ENCODE measurements at places on chromosomes 1 and 21. TPM values are rescaled to one million over a fixed set of nuclear protein-coding genes. Genes with fewer than 3 reads are reported as not detected.

- DNase-seq = no peak
- H3K4me1 ChIP-seq = peaks cover 75% of the 10 kb centered on the region
- H3K27ac ChIP-seq = no peak overlapping the region
These were observed 297.8 kb downstream of the RRAGC start for GRCh38 chr1:38561725-38562124.

DNA sequence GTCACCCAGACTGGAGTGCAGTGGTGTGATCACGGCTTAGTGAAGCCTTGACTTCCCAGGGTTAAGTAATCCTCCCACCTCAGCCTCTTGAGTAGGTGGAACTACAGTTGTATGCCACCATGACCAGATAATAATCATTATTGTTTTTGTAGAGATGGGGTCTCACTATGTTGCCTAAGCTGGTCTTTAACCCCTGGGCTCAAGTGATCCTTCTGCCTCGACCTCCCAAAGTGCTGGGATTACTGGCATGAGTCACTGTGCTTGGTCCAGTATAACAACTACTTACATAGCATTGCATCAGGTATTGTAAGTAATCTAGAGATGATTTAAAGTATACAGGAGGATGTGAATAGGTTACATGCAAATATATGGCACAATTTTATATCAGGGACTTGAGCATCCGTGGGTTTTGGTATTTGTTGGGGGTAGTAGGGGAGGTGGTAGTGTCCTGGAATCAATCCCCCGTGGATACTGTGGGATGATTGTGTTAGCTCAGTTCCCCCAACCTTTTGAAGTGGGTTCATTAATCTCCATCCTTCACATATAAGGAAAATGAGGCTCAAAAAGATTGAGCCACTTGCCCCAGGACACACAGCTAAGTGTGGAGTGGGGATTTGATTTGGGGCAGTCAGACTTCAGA lies 61.4 kb upstream of the CNIH3 start:
- DNase-seq = no peak
- H3K4me1 ChIP-seq = no peaks in the 10 kb centered on the region
- no peaks in the 10 kb centered on the region for H3K27me3 ChIP-seq
- H3K27ac ChIP-seq = no peak overlapping the region
- no peaks in the 10 kb centered on the region for H3K36me3 ChIP-seq
- no peak overlapping the region for H3K4me3 ChIP-seq

DNA sequence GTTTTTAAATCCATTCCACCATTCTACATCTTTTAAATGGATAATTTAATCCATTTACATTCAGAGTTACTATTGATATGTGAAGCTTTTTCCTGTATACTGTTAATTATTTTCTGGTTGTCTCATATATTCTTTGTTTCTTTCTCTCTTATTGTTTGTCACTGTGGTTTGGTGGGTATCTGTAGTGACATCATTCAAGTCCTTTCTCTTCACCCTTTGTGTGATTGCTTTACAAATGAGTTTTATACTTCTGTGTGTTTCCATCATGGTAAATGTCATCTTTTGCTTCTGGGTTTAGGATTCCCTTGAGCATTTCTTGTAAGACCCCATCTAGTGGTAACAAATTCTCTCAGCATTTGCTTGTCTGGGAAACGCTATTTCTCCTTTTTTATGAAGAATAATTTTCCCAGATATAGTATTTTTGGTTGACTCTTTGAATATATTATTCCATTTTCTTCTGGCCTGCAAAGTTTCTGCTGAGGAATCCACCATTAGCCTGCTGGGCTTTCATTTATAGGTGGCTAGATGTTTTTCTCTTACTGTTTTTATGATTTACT lies 10.2 kb downstream of the LY9 start:
- peaks cover 6% of the 10 kb centered on the region for H3K27me3 ChIP-seq
- H3K4me3 ChIP-seq = no peak overlapping the region
- H3K4me1 ChIP-seq = peaks cover 27% of the 10 kb centered on the region
- H3K27ac ChIP-seq = no peak overlapping the region

DNA sequence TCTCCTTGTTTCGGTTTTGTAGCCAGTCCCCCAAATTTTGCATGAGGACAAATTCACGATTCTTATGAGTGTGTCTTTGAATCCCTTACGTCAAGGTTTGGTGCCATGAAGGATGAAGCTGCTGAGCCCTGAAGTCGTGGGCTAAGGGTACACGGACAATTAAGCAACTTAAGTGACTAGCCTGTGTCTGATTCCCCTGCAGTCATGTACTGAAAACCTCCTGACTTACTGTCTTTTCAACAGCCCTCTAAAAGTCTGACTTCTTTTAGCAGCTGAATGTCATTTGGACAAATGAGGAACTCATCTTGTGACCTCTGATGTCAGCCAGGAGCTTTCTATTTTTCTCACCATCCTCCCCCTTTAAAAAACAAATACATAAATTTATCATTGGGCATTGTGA lies 27.1 kb upstream of the C1orf105 start:
- no peak overlapping the region for H3K27ac ChIP-seq
- DNase-seq = no peak
- no peak overlapping the region for H3K4me3 ChIP-seq
- H3K27me3 ChIP-seq = peaks cover 24% of the 10 kb centered on the region

DNA sequence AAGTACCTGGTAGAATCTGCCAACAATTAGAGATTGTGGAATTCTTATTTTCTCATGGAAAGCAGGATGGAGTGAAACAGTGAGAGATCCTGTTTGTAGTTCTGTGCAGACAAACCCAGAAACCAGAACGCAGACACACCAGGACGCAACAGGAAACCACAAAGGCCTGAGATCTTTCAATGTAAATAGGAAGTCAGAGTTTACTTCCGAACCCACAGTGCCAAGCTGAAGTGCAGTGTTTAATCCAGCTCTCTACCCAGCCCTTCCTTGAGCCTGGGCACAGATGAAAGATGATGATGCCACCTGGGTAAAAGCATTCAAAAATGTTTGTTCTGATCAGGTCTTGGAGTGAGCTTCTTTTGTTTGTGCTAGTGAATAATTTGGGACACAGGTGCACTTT lies 244.2 kb upstream of the HOOK1 start:
- peak; percentile 69 for DNase-seq
- H3K4me1 ChIP-seq = peaks cover 37% of the 10 kb centered on the region
- no peaks in the 10 kb centered on the region for H3K36me3 ChIP-seq
- H3K27ac ChIP-seq = no peak overlapping the region

DNA sequence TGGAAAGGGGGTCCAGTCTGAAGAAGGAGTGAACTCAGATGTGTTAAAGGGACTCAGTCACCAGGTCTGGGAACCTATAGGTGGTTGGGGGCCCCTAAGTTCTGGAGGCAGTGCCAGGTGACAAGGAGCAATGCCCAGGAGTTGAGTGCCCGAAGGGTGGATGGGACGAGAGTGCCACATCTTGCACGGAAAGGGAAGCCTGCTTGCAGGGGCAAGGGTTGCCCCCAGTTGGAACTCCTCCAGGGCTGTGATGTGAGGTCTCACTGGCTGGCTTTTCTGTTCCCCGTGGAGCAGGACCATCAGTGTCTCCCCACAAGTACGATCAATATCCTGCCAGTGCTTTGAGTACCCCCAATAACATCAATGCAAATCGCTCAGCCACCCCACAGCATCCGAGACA lies 107.3 kb downstream of the TOMM20 start:
- H3K4me1 ChIP-seq = peaks cover 44% of the 10 kb centered on the region
- H3K27ac ChIP-seq = no peak overlapping the region
- H3K27me3 ChIP-seq = no peaks in the 10 kb centered on the region
- no peak overlapping the region for H3K4me3 ChIP-seq
- no peak for DNase-seq

- no peak overlapping the region for H3K27ac ChIP-seq
- no peak for DNase-seq
- H3K4me1 ChIP-seq = peaks cover 2% of the 10 kb centered on the region
- H3K4me3 ChIP-seq = no peak overlapping the region
- peaks cover 27% of the 10 kb centered on the region for H3K27me3 ChIP-seq
These were observed 472.4 kb downstream of the SETD4 start for GRCh38 chr21:35587841-35588380.

- DNase-seq = no peak
- no peak overlapping the region for H3K4me3 ChIP-seq
- H3K36me3 ChIP-seq = no peaks in the 10 kb centered on the region
- no peaks in the 10 kb centered on the region for H3K27me3 ChIP-seq
- H3K4me1 ChIP-seq = peaks cover 7% of the 10 kb centered on the region
These were observed 1716.6 kb downstream of the MRPL39 start for GRCh38 chr21:23890652-23891051.

DNA sequence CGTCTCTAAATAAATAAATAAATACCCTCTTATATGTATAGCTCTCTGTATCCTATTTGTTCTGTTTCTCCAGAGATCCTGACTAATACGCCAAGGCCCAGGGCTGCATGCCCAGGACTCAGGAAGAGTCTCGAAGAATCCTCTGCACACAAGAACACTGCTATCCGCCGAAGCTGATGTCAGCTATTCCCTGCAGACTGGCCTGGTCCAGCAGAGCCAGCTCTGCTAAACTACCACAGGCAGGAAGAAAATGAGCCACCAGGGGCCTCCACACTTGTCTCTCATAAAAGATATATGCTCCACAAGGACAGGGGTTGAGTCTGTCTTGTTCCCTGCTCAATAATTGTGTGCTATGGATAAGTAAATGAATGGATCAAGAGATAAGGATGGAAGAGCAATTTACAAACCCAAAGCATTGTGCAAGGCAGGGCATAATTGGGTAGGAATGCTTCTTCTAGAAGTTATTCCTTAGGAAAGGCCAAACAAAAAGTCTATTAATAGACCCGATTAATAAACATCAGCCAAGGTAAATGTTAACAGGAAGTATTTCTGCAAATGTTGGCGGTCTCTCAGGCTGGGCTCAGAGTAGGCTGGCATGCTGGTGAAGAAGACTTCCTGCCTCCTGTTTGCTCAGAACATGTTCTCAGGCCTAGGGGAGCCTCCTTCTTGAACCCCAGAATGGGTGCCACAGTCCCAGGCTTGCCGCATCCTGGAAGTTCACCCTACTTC lies 26.3 kb upstream of the MAN1C1 start:
- H3K27ac ChIP-seq = no peak overlapping the region
- no peaks in the 10 kb centered on the region for H3K36me3 ChIP-seq
- peaks cover 9% of the 10 kb centered on the region for H3K4me1 ChIP-seq
- no peak for DNase-seq

DNA sequence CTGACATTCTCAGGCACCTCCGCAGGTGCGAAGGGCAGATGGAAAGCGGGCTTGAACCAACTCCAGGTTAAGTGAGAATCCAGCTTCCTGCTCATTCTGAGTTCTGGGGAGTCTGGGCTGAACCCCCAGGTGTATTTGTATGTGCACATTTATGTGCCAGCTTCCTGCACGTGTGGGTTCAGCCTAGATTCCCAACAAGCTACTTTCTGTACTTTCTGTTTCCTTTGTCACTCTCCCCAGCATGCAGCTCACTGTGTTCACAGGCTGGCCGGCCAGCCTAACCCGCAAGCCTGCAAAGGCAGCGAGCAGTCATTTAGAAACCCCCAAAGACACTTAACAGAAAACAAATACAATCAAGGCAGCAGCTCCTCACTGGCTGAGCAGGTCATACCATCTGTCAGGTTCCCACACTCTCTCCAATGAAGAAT lies 1.3 kb upstream of the IL19 start:
- peaks cover 87% of the 10 kb centered on the region for H3K4me1 ChIP-seq
- H3K4me3 ChIP-seq = peak overlapping the region; percentile 4
- peaks cover 3% of the 10 kb centered on the region for H3K36me3 ChIP-seq
- H3K27ac ChIP-seq = peak overlapping the region; percentile 67

DNA sequence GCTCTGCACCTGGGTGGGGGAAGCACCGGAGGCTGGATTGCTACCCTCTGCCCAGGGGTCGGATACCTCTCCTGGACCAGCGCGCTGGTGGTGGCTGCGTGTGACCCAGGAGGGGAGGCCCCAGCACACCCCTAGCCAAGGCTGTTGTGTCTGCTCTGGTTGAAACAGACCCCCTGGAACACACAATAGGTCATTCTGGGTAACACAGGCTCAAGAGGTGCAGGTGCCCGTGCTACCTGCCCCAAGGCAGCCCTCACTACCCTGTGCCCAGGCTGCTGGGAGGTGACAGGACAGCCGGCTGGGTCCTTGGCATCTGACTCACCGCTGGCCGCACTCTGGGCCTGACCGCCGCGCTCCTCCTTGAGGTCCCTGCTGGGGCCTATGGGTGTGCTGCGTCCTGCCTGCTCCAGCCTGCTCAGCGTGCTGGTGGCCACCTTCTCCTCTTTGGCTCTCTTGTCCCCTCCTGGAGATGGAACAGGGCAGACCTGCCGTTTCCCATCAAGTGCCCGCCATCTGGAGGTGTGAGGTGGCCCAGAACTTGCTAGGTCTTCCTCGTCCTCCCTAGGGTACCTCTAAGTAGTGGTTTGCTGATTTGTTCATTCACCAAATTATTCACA lies 30.0 kb downstream of the ZBTB17 start:
- peaks cover 31% of the 10 kb centered on the region for H3K36me3 ChIP-seq
- no peak for DNase-seq
- H3K4me1 ChIP-seq = peaks cover 38% of the 10 kb centered on the region
- H3K27me3 ChIP-seq = no peaks in the 10 kb centered on the region

DNA sequence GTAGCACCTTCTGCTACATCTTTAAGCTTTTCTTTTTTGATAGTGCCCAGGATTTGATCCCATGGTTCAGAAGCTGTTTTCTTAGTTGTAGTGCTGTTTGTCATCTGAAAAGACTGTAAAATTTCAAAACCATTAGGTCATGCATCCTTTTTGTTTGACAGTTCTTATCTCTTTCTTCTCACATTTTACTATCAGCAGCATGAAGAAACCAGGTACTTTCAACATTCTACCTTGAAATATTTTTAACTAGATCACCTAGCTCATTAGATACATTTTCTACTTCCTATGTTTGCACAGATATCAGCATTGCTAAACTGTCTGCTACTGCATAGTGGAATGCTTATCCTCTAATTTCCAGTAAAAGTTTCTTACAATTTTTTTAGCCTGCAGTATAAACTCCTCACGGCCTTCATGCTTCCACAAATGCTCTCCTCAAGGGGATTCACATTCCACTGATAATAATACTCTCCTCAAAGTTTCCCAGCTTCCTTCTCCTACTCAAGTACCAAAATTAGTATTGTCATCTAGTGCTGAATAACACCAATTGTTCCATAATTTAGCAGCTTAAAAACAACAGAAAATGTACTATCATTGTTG lies 243.9 kb upstream of the ZRANB2 start:
- no peak overlapping the region for H3K27ac ChIP-seq
- no peaks in the 10 kb centered on the region for H3K4me1 ChIP-seq
- no peaks in the 10 kb centered on the region for H3K27me3 ChIP-seq

DNA sequence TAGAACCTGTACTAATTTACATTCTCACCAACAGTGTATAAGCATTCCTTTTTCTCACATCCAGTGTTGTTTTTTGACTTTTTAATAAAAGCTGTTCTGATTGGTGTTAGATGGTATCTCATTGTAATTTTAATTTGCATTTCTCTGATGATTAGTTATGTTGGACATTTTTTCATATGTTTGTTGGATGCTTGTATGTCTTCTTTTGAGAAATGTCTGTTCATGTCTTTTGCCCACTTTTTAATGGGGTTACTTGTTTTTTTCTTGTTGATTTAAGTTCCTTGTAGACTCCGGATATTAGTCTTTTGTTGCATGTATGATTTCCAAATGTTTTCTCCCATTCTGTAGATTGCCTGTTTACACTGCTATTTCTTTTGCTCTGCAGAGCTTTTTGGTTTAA lies 8.0 kb downstream of the COG2 start:
- no peak overlapping the region for H3K4me3 ChIP-seq
- H3K27ac ChIP-seq = no peak overlapping the region
- H3K36me3 ChIP-seq = peaks cover 28% of the 10 kb centered on the region

GRCh38 chr1:225422795-225423517 lies 4.9 kb downstream of the LBR start:
- no peak for DNase-seq
- no peak overlapping the region for H3K4me3 ChIP-seq
- peaks cover 69% of the 10 kb centered on the region for H3K36me3 ChIP-seq
- H3K4me1 ChIP-seq = peaks cover 59% of the 10 kb centered on the region
- H3K27me3 ChIP-seq = no peaks in the 10 kb centered on the region

KRTAP20-1 gene
- not detected for total RNA-seq

HTR1D gene
- not detected for total RNA-seq

TSPAN2 gene
- total RNA-seq = 2.4 TPM

Data from activated CD4-positive, alpha-beta memory T cell treated with anti-CD3 and anti-CD28 coated beads, Interleukin-2, amount 10 ng/mL, durations not matched to agents 7 days and 5 days (primary cell).